ENCODE measurements at places on chromosomes 11 and 22.

GRCh38 chr11:8283100-8283464 is 19.4 kb upstream of the LMO1 start:
- DNase-seq = no peak

DNA sequence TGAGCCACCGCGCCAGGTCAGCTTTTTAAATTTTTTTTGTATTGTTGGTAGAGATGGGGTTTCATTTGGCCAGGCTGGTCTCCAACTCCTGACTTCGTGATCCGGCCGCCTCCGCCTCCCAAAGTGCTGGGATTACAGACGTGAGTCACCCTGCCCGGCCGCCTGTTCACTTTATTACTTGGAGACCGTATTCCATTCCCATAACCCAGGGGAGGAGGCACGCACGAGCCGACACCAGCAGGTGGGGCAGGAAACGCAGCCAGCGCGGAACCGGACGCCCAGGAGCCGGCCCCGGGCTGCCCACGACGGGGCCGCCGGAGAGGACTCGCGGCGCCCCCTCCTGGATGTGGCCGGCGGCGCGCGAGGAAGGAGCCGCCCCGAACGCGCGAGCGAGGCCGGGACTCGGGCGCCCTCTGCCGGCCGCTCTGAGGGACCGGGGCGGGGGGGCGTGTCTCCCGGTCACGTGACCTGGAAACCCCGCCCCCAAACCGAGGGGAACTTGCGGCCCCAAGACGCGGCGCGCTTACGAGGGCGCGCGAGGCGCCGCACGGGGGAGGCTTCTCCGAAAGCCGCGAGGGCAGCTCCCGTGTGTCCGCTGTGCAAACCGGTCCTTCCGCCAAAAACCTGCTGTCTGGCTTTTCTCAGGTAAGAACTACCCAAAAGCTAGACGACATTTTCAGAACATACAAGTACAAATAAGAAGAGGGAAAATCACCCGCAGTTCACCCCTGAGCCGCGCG is 11.6 kb upstream of the RNH1 start:
- peak; percentile 87 for DNase-seq

DNA sequence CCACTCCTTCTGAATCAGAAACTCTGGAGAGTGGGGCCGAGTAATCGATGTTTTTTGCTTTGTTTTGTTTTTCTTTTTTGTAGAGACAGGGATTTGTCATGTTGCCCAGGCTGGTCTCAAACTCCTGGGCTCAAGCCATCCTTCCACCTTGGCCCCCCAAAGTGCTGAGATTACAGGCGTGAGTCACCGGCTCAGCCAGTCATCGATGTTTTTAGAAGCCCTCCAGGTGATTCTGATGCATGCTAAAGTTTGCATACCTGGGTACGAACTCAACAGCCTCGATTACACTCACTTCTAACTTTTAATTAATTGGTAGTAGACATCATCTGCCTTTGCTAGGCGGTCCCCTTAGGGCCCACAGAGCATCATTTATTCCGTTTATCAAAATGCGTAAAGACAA is 50.3 kb downstream of the C11orf71 start:
- no peak for DNase-seq

GRCh38 chr11:100240025-100240539 is 447.0 kb upstream of the ARHGAP42 start:
- no peak for DNase-seq

GRCh38 chr11:93477684-93478234 is 65.4 kb downstream of the SMCO4 start:
- no peak for DNase-seq

GRCh38 chr11:115067471-115067870 is 389.1 kb downstream of the NXPE2 start:
- no peak for DNase-seq

DNA sequence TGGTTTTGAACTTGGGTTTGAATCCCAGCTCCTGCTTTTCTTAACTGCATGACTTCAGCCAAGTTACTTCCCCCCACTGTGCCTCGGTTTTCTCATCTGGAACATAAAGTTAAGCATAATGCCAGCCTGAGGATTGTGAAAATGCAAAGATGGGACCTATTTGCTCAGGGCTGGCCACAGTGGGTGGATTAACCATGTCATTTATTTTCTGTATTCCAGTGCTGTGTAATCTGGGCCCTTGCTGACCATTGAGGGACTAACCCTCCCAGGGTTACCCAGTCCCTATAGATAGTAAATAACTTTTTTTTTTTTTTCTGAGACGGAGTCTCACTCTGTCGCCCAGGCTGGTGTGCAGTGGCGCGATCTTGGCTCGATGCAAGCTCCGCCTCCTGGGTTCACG is 1.5 kb upstream of the VPREB3 start:
- DNase-seq = no peak

DNA sequence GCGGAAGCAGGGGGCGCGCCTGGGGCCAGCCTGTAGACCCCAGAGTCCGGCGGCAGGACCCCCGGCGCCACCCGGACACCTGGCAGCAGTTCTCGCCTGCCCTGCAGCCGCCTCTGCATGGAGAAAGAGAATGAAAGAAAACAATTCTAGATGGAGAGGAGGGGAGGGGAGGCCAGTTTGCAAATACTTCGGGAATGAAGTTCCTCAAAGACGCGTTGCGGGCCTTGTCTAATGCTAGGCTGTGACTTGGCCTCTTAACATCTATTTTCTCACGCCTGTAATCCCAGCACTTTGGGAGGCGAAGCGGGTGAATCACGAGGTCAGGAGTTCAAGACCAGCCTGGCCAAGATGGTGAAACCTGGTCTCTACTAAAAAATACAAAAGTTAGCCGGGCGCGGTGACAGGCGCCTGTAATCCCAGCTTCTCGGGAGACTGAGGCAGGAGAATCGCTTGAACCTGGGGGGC is 2.1 kb upstream of the BARX2 start:
- DNase-seq = no peak

GRCh38 chr11:40130427-40130826 is 1329.0 kb downstream of the LRRC4C start:
- DNase-seq = no peak

GRCh38 chr11:34788642-34789041 is 127.5 kb downstream of the APIP start:
- DNase-seq = no peak

DNA sequence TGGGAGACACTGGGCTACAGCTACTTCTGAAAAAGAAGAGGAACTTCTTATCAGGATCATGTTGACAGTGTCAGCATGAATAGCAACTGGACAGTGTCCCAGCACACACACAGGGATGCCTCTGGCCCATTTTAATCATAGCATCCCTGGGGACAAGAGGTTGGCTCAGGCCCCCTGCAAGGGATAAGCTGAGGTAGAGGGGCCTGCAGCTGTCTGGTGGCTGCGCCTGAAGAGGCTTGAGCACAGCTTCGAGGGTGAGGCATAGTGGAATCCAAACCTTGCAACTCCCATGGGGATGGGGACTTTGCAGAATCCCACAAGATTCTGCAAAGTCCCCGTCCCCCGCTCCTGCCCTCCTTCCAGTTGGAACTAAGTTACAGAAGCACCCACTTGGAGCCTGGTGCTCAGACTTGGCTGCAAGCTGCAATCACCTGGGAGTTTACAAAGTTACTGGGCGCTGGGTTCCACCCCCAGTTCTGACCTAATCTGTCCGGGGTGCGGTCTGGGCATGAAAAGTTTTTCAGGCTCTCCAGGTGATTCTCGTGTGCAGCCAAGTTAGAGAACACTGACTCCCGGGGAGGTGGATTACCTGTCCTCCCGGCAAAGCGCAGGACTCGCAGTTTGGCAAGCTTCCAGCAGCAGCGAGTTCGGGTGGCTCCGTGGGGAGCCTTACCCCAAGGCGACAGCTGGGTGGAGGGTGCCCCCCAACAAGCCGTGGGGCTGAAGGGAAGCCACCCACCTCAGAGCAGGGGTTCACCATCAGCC is 16.0 kb upstream of the LINC01488 start:
- no peak for DNase-seq

- no peak for DNase-seq
Measured at GRCh38 chr22:37276776-37277175, 5.5 kb upstream of the CYTH4 start.

DNA sequence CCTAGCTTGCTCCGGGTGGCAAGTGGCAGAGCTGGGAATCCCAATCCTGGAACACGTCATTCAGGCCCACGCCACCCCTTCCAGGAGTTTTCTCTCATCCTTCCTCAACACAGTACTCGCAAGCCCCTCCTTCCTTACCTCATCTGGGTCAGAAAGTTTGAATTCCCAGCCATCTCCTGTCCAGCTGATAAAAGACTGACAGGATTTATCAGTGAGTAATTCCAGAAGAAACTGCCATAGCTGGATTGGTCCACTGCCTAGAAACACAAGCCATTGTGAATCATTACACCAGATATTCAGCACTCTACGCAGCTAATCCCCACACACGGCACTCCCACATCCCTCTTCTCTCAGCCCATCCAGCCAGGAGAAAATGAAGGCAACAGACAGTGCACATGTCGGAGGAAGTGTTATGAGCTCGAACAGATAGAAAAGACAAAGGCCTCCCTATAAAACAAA is 124.0 kb downstream of the ETS1 start:
- no peak for DNase-seq

GRCh38 chr11:64631675-64632074 is 40.7 kb downstream of the SLC22A12 start:
- DNase-seq = no peak

DNA sequence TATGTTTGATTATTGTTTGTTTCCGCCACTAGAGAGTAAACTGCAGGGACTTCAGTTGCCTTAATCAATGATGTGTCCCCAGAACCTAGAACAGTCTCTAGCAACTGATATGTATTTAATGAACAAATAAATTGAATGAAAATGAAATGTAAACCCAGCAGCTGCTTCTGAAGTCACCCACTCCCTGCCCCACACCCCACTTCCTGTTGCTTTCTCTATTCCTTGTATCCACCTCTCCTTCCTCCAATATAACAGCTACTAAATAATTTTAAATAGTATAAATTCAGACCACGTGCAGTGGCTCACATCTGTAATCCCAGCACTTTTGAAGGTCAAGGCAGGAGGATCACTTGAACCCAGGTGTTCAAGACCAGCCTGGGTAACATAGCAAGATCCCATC is 15.8 kb downstream of the MYH9 start:
- DNase-seq = no peak

GRCh38 chr11:79671401-79671800 is 230.6 kb upstream of the TENM4 start:
- no peak for DNase-seq

DNA sequence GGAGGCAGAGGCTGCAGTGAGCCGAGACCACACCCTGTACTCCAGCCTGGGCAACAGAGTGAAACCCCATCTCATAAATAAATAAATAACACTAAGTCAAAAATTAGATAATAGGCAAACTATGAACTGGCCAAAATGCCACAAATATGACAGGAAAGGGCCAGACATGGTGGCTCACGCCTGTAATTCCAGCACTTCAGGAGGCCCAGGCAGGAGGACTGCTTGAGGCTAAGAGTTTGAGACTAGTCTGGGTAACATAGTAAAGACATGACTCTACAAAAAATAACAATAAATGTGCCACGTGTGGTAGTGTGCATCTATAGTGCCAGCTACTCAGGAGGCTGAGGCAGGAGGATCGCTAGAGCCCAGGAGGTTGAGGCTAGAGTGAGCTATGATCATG is 19.9 kb downstream of the SEC14L6 start:
- no peak for DNase-seq

- DNase-seq = no peak
Measured at GRCh38 chr22:40334060-40334459, 12.2 kb upstream of the ADSL start.

DNA sequence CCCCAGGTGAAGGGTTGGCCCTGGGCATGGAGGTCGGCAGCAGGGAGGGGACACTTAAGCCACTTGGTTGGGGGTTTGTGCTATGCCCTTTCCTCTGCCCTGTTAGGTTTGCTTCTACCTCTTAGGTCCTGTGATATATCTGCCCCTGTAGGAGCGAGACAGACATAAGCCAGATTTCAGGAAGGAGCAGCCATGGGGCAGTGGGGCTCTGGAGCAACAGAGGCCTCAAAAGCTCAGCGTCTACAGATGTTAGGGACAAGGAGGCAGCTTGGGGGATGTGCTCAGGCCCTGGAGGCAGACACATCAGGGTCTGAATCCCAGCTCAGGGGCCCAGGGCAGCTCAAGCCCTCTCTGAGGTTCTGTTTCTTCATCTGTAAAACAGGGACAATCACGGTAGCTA is 27.2 kb upstream of the KCNQ1OT1 start:
- no peak for DNase-seq

DNA sequence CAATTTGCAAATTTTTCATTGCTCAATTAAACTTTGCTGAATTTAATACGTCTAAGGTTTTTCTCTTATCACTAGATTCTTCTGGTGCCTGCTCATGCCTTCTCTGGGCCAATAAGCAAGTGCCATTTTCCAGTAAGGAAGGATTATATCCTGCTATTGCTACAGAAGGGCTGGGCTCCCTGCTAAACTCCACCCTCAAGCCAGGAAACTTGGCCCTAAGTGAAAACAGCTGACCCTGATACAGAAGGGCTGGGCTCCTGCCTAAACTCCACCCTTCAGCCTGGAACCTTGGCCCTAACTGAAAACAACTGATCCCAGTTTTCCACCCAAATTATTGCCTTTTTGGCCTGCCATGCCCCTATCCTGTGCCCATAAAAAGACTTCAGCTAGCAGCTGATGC is 385.3 kb downstream of the DYNC2H1 start:
- DNase-seq = no peak

- no peak for DNase-seq
Measured at GRCh38 chr11:33451364-33451763, 194.2 kb downstream of the HIPK3 start.

- no peak for DNase-seq
Measured at GRCh38 chr11:126456783-126457542, 101.5 kb downstream of the ST3GAL4 start.

Measured in memory B cell (primary cell).